ENCODE measurements at places on chromosomes 11 and 22. TPM values are rescaled to one million over a fixed set of nuclear protein-coding genes. Genes with fewer than 3 reads are reported as not detected.

Gene OR51E2
- total RNA-seq, result not detected

Gene NXPE2
- not detected for total RNA-seq

Gene RBM14
- total RNA-seq, result 19.6 TPM

Gene APOC3
- total RNA-seq, result not detected

Gene A4GALT
- 54.1 TPM for total RNA-seq

Gene NOL12
- 26.6 TPM for total RNA-seq

Gene WNT11
- not detected for total RNA-seq

Gene GDPD4
- not detected for total RNA-seq

Gene MPZL2
- total RNA-seq, result 78.2 TPM

Gene CHORDC1
- total RNA-seq, result 17.6 TPM

Gene NECTIN1
- total RNA-seq, result 5.2 TPM

Gene PATE2
- not detected for total RNA-seq

Gene LRRC10B
- not detected for total RNA-seq

Gene DDTL
- total RNA-seq, result 0.25 TPM
